KBM-7 (cell line): ENCODE measurements at places on chromosomes 3 and 15.

DNA sequence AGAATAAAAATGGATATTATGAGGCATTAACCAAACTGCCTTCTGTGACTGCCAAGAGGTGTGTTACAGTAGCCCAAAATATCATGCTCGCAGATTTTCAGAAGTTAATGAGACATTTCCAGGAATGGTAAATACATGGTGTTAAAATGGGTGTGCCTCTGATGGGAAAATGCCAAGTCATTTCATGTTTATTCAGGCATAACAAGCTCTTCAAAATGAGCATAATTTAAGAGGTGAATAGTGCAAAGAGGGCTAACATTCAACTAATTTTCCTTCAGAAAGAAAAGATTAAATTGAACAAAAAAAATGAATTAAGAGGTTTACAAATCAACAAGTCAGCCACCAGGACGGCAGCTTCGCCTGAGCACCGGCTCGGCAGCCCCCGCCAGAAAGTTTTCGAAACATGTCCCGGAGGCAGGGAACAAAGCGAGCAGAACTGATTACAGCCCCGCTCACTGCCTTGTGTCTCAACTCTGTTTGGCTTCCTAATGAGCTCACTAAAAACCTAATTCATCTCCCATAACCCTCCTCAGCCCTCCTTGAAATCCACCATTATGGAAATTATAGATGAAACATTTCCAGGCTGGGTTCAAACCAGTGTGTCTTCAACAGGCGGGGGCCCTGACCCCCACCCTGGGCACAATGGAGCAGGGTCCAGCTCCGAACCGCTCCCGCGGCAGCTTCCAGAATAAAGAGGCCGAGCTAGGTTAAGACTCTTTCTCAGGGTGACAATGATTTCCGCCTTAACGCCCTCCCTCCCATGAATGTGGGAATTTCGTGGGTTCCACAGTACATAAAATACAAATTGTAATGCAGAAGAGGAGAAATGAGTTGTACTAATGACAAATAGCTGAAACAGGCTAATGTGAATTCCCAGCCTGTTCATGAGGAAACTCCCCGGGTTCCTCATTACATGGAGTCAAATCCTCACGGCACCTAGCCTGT lies 43.9 kb downstream of the MEIS2 start:
- DNase-seq = no peak

DNA sequence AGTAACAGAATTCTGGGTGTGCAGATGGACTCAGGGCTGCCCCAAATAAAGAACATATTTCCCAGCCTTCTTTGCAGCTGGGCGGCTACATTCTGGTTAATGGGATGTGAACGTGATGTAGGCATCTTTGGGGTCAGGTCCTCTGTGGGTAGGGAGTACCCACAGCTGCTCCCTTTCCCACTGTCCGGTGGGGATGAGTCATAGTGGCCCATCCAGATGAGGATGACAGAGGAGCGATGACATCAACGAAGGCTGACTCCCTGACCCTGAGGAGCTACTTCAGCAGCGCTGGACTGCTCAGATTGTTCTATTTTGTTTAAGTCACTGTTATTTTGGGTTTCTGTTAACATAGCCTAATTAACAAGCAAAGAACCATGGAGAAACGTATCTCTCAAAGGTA lies 38.0 kb downstream of the SRPRB start:
- DNase-seq = no peak

DNA sequence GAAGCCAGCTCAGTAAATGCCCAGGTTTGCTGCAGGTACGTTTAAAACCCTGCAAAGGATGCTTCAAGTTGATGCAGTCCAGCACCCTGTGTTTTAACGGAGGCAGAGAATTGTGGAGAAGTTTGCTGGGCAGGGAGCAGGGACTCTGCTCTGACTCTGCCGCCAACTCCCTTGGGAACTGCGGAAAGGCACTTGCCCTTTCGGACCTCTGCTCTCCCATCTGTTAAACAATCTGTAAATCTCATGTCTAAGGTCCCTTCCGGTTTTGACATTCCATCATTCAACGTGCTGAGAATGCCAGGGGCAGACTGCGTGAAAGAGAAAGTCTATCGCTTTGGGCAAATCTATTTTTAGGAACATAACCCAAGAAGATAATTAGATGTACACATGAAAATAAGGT lies 184.5 kb downstream of the OPA1 start:
- DNase-seq = no peak

DNA sequence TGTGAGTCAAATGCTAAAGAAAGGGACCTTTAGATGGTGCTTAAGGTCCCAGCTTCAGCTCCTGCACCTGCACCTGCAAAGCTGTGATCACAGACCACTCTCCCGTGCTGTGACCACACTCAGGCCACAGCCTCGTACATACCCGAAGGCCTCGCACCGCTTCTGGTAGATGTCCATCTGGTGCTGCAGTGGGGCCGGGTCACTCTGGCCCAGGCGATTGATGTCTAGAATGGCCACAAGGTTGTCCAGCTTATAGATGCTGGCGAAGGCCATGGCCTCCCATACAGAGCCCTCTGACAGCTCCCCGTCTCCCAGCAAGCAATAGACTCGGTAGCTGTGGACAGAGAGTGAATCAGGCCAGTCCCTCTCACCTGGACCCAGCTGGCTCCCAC lies 21.0 kb downstream of the TKT start:
- DNase-seq = no peak

DNA sequence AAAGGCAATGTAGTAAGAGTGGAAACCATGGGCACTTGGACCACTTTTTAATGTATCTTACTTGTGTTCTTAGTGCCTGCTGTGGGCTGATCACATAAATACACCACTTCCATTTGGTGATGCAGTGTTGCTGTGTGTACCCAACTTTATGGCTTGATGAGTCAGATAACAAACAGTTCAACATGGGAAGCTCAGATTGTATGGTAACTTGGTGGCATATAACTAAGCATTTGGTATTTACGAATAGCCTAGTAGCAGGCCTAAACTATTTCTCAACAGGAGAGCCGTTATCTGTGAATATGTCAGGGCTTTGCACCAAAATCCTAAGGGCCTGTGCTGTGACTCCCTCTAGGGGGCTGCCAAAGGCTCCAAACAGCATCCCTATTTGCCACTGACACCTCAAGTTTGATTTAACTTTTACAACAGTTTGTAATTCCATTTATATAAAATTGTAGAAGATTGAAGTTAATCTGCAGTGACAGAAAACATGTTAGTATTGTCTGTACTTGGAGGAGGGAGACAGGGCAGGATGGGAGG lies 640.4 kb upstream of the CADM2 start:
- DNase-seq = no peak

- no peak for DNase-seq
Measured at GRCh38 chr3:186097663-186098451, 11.0 kb downstream of the ETV5 start.

- DNase-seq = no peak
Measured at GRCh38 chr3:53503195-53503594, 8.8 kb downstream of the CACNA1D start.

DNA sequence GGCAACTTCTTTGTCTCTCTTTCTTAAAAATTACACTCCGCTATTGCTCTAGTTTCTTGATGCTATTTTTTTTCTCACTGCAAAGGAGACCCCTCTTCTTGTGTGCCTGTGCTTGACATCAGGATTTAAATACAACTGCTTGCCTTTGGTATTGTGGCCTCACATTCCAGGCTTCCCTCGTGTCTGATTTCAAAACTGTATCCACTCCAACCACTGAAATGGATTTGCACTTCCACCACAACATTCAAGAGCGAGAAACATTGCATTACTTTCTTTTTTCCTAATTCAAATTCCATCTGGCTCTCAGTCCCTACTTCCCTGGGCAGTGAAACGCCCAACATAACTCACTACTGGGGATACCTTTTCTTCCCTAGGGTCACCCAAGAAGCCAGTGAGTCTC lies 50.4 kb upstream of the PXYLP1 start:
- no peak for DNase-seq

DNA sequence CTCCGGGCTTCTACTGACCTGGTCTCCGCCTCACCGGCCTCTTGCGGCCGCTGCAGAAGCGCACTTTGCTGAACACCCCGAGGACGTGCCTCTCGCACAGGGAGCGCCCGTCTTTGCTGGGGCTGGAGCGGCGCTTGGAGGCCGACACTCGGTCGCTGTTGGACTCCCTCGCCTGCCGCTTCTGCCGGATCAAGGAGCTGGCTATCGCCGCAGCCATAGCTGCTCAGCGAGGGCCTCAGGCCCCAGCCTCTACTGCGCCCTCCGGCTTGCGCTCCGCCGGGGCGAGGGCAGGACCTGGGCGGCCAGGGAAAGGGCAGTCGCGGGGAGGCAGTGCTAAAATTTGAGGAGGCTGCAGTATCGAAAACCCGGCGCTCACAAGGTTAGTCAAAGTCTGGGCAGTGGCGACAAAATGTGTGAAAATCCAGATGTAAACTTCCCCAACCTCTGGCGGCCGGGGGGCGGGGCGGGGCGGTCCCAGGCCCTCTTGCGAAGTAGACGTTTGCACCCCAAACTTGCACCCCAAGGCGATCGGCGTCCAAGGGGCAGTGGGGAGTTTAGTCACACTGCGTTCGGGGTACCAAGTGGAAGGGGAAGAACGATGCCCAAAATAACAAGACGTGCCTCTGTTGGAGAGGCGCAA lies 319.2 kb downstream of the FGF12 start:
- no peak for DNase-seq

- DNase-seq = peak; percentile 43
Measured at GRCh38 chr3:12005951-12006625, 1.9 kb downstream of the SYN2 start.

DNA sequence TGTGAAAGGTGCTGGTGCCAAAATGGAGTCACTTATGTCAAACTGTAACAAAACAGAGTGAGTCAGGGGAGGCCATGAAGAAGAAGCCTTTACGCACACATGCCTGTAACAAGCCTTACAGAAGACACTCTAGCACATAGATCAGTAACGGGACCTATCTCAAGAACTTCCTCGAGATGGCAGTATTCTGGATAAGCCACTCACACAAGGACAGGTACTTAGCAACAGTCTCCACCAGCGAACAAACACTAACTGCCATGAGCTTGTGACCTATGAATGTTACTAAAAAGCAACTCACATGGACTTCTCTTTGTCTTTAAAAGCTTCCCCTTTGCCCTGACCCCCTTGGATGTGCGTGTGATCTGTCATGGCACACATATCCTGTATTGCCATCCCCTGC lies 235.1 kb downstream of the CD47 start:
- peak; percentile 76 for DNase-seq

- DNase-seq = peak; percentile 24
Measured at GRCh38 chr3:107985496-107985895, 105.3 kb downstream of the CD47 start.

GRCh38 chr3:13110678-13111116 lies 37.5 kb upstream of the IQSEC1 start:
- DNase-seq = peak; percentile 17

DNA sequence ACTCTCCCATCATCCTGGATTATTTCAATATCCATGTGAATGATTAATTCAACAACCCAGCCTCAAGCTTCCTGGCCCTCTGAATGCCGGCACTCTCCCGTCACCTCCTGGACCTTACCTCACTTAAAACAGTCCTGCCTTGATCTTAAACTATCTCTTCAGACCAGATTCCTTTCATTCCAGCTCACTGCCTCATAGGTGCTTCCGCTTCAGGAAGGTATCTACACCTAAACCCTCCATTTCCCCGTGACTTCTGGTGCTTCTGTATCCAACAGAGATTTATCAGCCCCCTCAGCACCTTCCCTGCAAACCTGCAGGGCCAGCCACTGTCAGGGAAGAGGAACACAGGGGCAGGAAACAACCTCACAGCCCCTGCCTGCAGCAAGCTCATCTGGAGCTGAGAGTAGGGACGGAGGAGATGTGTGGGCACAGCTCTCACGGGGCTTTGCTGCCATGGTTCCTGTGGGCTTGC lies 98.9 kb upstream of the TJP1 start:
- DNase-seq = no peak

DNA sequence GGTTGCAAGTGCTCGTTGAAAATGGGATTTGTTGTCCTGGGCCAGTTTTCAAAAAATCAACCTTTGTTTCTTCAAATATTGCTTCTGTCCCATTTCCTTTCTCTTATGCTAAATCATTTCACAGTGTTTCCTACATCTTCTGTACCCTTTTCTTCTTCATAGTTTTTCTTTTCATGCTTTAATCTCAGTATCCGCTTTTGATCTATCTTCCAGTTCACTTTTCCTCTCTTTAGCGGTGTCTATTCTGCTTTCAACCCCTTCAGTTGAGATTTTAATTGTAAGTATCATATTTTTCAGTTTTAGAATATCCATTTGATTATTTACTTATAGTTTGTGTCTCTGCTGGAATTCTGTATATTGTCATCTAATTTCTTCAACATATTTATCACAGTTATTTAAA lies 311.7 kb upstream of the TPM1 start:
- DNase-seq = no peak

DNA sequence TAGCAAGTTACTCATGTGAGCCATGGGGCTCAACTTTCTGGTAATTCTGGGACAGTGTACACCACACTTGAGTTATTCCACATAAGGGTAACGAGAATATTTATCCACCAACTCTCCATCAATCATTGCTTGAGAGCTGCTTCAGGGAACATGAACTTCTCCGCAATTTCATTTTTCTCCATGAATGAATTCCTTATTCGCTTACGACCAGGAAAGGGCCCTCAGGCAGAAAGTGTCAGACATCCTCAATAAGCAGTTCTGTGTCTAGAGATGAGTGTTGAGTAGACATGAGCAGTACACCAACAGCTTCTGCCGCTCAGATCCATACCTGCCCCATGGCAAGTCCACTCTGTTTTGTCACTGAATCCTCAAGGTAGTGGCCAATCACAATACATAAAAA lies 24.8 kb upstream of the IQCF2 start:
- no peak for DNase-seq

DNA sequence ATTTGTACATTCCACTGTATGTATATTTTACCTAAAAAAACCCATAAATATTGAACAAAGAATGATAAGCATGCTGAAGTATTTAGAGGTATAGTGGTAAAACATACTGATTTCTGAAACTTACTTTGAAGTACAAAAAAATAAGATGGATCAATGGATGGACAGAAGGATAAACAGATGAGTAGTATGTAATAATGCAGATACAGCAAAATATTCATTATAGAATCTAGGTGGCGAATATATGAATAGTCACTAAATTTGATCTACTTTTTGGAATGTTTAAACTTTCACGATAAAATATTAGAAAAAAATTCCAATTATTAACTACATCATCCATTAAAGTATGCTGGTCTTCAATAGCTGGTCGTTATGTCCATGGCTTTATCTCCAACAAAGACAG lies 51.9 kb upstream of the GNB4 start:
- no peak for DNase-seq

- no peak for DNase-seq
Measured at GRCh38 chr3:50689558-50689957, 14.8 kb downstream of the DOCK3 start.

GRCh38 chr3:12004741-12005513 lies 739 bp downstream of the SYN2 start:
- DNase-seq = no peak

- DNase-seq = no peak
Measured at GRCh38 chr3:43670635-43671522, 19.9 kb upstream of the ABHD5 start.
